ENCODE measurements at places on chromosomes 5 and 9. TPM values are rescaled to one million over a fixed set of nuclear protein-coding genes. Genes with fewer than 3 reads are reported as not detected.

FBN2 gene
- 1.00 TPM for total RNA-seq

VLDLR gene
- total RNA-seq = 26.6 TPM

RALGPS1 gene
- total RNA-seq = 6.8 TPM

GTF3C5 gene
- 33.6 TPM for total RNA-seq

KCNN2 gene
- 0.36 TPM for total RNA-seq

PANK3 gene
- 57.7 TPM for total RNA-seq

PRRX2 gene
- 1.5 TPM for total RNA-seq

ABLIM3 gene
- total RNA-seq = 22.4 TPM

IDNK gene
- total RNA-seq = 4.8 TPM

DNA sequence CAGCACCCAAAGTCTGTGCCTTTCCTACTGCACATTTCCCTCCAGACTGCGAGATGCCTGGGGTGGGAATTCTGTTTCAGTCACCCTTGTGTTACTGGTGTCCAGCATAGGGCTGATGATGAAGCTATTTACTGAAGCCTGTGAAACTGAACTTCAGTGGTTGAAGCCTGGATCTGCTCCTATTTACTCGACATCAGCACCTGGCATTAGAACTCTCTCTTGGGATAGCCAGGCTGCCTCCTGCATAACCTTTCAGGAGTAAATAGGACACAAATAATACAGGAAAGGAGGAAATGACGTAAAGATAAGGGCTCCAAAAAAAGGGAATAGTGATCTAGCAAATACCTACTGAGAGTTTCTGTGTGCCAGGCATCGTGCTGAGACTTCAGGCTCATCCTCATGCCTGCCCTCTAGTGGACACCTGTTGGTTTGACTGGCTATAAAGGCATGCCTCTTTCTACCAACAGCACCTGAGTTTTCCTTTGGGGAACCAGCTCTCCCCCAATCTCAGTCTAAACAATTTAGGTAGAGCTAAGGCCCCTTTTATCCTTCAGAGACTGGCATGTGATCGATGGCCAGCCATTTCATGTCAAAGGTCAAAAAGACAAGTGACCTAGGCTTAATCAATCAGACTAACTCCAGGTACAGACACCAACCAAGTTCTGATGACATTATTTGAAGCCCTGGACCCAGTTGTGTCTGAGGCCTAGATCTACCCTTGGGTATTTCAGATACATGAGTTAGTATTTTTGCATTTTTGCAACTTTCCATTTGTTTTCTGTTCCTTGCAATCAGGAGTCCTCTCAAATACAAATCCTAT is 192.1 kb upstream of the TRIM32 start:
- ATAC-seq = peak; percentile 38

GRCh38 chr9:134847752-134848432 is 32.7 kb upstream of the FCN2 start:
- ATAC-seq = no peak

DNA sequence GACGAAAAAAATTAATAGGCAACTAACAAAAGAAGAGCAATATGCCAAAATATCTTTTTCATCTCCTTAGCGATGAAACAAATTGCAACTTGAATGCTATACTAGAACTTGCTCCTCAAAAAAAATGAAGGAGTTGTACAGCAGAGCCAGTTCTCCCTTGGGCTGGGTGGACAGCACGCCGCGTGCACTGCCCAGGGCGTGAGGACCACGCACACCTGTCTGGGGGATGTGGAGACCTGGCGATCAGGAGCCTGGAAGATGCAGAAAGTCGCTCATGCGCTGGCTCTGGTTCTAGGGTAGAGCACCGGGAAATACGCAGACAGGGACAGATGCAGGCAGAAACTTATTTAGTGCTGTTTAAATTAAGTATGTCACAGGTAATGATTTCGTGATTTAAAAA is 342.0 kb upstream of the IRX4 start:
- ATAC-seq = no peak

- no peak for ATAC-seq
Observed at GRCh38 chr5:156120777-156121176, 206.2 kb upstream of the SGCD start.

DNA sequence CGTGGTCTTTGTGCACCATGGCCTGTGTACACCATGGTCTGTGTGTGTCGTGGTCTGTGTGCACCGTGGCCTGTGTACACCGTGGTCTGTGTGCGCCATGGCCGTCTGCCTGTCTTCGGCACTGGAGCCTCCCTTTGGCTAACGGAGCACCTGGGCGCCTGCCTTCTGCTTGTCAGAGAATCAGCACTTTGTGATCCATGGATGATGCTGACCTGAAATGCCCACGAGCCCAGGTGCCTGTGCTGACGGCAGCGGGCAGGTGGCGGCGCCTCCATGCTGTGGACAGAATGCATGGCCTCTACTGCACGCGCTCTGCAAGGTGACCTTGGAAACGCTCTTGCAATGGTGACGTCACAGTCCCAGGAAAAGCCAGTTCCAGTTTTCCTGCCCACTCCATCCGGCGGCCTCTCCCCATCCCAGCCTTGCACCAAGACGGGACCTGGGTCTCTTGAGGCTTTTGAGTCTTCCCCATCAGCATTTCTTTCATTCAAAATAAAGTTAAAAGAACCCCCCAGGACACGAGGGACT is 14.6 kb downstream of the LCN9 start:
- ATAC-seq = no peak

GRCh38 chr9:123438821-123439220 is 82.8 kb downstream of the CRB2 start:
- ATAC-seq = no peak

- ATAC-seq = peak; percentile 17
Observed at GRCh38 chr9:110143485-110143884, 64.5 kb downstream of the C9orf152 start.

GRCh38 chr5:168647083-168647482 is 67.9 kb upstream of the PANK3 start:
- ATAC-seq = peak; percentile 93

DNA sequence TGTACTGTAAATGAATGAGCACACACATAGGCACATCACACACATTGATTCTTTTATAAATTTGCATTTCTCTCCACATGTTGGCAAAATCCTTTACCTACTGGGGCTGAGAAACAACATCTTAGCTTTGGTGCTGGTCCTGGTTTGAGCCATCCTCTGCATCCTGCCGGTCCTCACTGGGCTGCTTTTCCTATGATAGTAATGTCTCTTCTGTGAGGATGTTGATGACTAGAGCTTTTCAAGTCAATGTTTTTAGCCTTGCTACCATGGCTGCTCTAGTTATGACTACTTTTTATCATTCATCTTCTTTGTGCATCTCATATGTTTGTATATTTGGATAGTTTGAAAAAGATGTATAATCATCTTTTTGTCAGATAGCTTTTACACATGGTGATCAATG is 280.4 kb upstream of the CD180 start:
- ATAC-seq = no peak

DNA sequence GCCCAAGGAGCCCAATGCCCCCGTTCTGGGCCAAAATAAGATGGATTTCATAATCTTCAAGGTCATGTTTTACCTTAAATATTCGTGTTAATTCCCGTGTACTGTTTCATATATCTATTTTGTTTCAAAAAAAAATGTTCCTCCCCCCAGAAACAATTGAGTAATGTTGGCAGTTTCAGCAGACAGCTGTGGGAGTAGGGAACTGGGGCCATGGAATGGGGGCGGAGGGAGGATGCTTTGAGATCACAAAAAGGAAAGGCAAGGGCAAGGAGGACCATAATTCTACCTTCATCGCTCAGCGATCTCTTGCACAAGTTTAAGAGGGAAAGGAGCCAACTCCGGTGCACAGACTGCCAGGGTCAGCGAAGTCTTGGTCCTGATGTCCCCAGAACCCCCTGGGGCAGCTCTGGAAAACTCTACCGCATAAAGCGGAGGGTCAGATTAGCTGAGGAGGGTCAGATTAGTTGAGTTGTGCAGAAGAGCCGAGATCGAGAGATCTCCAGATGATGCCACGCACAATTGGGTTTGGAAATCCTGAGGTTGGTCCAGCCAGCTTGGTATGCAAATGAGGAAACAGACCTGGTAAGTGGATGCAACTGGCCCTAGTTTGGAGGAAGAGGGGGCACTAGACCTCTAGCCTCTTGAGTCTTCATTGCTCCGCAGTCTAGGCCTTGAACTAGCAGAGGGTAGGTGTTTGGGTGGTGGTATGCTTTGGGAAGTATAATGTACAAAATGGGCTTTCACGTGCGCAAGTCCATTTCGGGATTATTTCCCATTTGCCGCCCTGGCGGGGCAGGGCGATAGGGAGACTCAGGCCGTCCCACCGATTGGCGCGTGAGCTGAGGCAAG is 24.0 kb downstream of the CDKN2A start:
- ATAC-seq = no peak

- no peak for ATAC-seq
Observed at GRCh38 chr9:89339807-89340206, 21.5 kb downstream of the SECISBP2 start.

DNA sequence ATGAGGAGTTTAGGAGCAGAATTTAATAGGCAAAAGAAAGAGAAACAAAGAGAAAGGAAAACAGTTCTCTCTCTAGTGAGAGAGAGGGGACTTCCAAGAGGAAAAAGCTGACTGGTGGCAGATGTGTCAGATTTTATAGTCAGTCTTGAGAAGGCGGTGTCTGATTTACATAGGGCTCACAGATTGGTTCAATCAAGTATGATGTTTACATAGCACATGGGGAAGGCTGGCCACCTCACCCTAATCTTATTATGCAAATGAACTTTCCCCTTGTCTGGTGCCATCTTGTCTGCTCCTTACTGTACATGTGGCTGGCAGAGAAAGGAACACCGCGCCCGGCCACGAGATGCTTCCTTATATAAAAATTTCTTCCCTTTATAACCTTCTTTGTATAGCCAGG is 24.7 kb downstream of the UNC13B start:
- ATAC-seq = peak; percentile 26

GRCh38 chr9:136690806-136691261 is 3.6 kb upstream of the AGPAT2 start:
- ATAC-seq = no peak

- ATAC-seq = no peak
Observed at GRCh38 chr5:103402851-103403250, 144.3 kb downstream of the MACIR start.

GRCh38 chr5:115456056-115456455 is 88.5 kb downstream of the FEM1C start:
- no peak for ATAC-seq

GRCh38 chr5:128539038-128539429 is 989 bp upstream of the FBN2 start:
- no peak for ATAC-seq

DNA sequence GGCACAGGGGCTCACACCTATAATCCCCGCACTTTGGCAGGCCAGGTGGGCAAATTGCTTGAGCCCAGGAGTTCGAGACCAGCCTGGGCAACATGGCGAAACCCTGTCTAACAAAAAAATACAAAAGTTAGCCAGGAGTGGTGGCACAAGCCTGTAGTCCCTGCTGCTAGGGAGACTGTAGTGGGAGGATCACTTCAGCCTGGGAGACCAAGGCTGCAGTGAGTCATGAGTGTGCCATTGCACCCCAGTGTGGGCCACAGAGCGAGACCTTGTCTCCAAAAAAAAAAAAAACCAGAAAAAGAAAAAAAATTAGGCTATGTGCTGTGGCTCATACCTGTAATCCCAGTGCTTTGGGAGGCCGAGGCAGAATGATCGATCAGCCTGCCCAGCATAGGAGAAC is 58.5 kb upstream of the EIF4EBP3 start:
- ATAC-seq = no peak

- peak; percentile 52 for ATAC-seq
Observed at GRCh38 chr5:127838661-127839060, 135.5 kb downstream of the CCDC192 start.

DNA sequence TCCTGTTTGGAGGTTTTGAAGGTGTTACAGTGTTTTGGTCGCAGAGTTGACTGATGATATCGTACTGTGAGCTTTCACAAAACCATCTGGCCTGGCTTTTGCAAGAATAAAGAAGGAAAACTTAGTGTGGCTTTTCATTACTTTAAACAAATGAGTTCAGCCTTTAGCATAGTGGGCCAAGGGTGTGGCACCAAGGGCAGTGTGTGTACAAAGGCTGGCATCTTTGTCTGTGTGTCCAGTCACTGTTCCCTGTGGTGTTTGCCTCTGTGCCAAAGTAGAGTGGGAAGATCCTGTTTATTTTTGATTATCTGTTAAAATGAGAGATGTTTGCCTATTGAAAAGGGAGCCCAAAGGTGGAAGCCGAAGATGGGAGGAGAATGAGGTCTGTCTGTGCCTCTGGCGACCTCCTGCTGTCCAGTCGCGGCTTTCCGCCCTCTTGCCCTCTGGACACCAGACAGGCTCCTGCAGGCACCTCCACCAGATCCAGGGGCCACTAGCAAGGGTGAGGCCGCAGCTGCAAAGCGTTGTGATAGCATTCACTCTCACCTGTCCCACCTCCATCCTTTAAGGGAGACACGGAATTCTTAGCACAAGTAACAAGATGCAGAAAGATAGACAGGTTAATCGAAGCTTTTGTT is 113.7 kb downstream of the TRIO start:
- no peak for ATAC-seq

GRCh38 chr5:9698125-9698826 is 68.1 kb upstream of the TAS2R1 start:
- no peak for ATAC-seq

DNA sequence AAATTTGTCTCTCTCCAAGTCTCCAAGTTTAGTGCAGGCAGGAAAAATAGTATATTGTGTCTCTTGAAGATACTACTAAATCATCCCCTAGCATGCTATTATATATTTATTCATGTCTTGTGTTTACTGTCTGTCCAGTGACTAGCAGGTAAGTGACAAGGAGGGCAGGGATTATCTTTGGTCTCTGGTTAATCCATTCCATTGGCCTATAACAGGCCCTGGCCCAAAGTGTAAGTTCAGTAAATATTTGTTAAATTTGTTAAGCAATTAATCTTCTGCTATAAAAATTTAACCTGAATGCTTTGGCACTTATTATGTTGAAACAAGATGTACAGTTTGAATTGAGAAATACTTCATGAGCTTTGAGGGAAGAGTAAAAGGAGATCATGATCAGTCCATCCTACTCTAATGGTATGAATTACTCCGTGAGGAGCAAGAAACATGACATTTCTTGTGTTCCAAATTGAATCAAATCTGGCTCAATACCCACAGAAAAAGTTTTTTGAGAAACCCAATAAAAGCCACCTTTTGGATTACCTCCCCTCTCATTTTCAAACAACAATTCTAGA is 219.7 kb downstream of the DTWD2 start:
- ATAC-seq = no peak

- no peak for ATAC-seq
Observed at GRCh38 chr5:51544031-51544785, 161.0 kb downstream of the ISL1 start.

GRCh38 chr5:90014420-90014819 is 395.1 kb downstream of the CETN3 start:
- ATAC-seq = no peak

DNA sequence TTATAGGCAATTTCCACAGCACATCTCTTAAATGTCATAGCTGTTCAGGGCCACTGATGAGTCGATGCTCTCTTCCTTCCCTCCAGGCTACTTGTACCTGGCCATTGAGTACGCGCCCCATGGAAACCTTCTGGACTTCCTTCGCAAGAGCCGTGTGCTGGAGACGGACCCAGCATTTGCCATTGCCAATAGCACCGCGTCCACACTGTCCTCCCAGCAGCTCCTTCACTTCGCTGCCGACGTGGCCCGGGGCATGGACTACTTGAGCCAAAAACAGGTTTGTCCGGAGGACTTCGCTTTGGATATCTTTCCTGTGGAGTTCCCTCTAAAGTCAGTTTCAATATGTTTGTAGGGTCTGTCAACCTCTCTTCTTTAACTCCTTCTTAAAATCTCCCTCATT is 84.3 kb downstream of the EQTN start:
- ATAC-seq = no peak
